Activated T-cell treated with anti-CD3 and anti-CD28 coated beads for 24 hours (primary cell): ENCODE measurements at places on chromosomes 4 and X.

DNA sequence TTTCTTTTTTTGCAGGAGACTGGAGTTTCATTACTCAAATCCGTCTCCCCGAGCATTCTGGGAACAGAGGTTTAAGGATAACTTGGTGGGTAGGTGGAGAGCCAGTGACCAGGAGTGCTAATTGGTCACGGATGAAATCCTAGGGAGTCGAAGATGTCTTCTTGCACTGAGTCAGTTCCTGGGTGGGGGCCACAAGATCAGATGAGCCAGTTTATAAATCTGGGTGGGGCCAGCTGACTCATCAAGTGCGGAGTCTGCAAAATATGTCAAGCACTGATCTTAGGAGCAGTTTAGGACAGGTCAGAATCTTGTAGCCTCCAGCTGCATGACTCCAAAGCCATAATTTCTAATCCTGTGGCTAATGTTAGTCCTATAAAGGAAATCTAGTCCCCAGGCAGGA is 741.3 kb downstream of the PCDH7 start:
- no peak for DNase-seq

- DNase-seq, result peak; percentile 35
These were observed 25.9 kb downstream of the TNIP3 start for GRCh38 chr4:121138039-121138825.

GRCh38 chr4:4575284-4576211 is 33.7 kb upstream of the STX18 start:
- peak; percentile 57 for DNase-seq

DNA sequence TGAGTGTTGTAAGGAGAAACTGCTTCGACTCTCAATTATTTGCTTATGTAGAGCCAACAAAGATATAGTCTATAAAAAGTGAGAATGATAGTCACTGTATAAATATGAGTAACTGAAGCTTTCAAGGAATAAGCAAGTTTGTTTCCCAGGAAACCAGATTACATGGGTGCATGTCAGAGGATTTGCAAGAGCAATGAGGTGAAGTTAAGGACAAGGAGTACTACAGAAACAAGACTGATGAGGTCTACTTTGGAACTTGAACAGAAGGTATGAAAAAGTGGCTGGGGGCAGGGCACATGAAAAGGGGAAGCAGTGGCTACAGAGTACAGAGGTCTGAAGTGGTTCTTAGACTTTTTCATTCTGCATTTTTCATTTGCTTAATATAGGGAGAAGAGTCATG is 321.0 kb upstream of the CXXC4 start:
- no peak for DNase-seq

DNA sequence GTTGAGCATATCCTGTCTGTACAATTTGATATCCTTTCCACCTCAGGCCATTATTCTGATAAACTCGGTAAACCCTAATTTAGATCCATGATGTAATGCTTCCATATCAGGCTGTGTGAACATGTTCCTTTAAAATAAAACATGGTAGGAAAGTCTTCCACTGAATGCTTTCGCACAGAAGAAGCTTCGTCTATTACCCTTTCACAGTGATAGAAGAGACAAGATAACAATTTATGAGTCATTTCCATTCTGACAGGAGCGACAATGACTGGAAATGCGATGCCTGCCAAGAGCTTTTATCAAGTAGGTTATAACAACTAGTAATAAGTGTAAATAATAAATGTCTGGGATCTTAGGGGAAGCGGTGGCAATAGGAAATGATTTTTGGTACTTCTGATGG is 98.8 kb downstream of the TTC29 start:
- DNase-seq, result no peak

DNA sequence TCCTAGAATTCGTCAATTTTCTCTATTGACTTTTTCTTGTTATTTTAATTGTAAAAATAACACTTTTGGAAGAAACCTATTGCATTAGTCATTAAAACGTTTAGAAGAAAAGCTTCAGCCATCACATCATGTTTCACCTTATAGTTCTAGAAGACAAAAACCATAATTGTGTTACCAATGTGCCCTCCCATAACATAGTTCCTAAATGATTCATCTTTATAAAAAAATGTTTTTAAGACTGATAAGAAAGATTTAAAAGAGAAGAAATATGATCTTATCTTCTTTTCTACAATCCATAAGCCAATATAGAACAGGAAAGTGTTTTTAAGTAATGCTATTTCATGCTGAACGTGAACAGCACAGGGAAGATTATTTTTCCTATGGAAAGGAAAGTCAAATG is 316.6 kb upstream of the NDST4 start:
- DNase-seq, result no peak

DNA sequence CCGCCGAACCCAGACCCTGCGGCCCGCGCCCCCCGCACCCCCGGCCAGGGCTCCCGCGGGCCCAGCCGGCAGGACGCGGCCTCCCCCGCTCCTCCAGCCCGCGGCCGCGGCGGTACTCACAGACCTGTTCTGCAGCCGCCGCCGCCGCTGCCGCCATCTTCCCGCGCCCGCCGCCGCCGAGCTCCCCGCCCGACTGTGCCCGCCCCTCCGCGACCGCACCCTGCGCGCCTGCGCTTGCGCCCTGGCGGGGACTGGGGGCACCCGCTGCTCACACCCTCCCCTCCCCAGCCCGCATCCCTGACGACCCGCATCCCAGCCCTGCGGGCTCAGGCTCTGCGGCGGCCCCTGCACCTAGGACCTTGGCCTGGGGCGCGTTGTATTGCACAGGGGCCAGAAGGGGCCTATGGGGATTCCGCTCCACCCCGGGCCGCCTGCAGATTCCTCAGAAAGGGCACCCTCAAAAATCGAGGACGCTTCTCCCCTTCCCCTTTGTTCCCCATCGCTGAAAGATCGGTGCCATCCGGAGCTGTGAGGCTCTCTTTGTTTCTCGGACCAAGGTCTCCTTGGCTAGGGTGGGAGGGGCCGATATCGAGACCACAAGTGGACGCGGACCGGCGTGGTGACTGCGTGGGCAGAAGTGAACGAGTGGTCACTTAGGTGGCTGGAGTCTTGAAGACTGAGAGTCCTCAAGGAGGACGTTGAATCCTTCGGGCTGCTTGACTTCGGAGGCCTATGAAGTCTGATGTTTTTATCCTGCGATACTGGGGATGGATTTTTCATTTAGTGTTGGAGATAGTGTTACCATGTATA is at the start of gene SGCB:
TSS of gene SGCB (minus strand) at position 197 of the 810 bp plus-strand sequence. CDS start at position 157, 40 bp downstream.
- DNase-seq, result peak; percentile 68

DNA sequence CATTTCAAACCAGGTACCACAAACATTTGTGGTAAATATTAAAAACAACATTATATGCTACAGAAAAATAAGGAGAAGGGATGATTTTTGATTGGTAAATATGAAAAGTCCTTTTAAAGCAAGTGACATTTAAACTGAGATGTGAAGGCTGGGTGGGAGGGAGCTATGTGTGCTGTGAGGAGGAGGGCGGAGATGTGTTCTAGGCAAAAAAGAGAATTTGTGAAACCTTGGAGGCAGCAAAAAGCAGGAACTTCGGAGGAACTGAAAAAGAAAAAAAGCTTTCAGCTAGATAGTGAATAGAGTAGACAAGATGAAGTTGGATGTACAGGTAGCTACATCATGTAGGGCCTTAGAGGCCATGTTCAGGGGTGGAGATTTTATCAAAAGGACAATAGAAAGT is 10.1 kb upstream of the ARAP2 start:
- DNase-seq, result no peak

- no peak for DNase-seq
These were observed 193.4 kb downstream of the GRID2 start for GRCh38 chr4:92497141-92497540.

DNA sequence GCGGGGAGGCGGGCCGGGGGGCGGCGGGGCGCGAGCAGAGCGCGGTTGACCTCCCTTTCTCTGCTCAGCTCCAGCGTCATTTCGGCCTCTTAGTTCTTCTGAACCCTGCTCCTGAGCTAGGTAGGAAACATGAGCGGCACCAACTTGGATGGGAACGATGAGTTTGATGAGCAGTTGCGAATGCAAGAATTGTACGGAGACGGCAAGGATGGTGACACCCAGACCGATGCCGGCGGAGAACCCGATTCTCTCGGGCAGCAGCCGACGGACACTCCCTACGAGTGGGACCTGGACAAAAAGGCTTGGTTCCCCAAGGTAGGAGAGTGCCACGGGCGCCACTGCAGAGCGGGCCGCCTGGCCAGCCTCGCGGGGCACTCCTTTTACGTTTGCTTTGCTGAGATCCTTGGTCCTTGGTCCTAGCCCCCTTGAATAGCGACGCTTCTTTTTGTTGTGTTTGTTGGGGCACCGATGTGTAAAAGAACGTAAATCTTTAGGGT is at the start of gene HTATSF1:
TSS of gene HTATSF1 (plus strand) at position 37 of the 497 bp plus-strand sequence. CDS start at position 130, 93 bp downstream.
- DNase-seq, result no peak
